ENCODE measurements at places on chromosomes 1 and 21.

DNA sequence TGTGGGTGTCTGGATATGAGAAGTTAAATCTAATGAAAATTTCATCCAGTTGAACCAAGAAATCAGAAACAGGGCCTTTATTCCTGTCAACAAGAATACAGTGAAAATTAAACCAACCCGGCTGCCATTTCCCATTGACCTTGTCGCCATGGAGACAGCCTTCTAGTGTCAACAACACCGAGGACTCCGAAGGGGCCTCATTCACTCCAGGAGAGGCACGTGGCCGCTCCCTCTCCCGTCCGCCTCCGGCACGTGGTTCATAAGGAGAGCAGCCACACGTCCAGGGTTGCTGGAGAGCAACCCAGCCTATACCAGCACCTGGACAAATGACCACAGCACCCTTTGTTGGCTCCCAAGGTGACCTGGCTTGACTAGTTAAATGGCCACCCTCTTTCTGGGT lies 120.3 kb upstream of the VAMP3 start:
- DNase-seq: no peak

GRCh38 chr1:180793451-180793850 lies 119.2 kb upstream of the KIAA1614 start:
- DNase-seq: no peak

GRCh38 chr1:44348061-44348485 lies 7.0 kb downstream of the ERI3 start:
- no peak for DNase-seq

GRCh38 chr1:58214674-58215073 lies 331.9 kb downstream of the OMA1 start:
- no peak for DNase-seq

GRCh38 chr1:216310776-216311175 lies 112.5 kb downstream of the USH2A start:
- no peak for DNase-seq

- no peak for DNase-seq
Measured at GRCh38 chr1:204084247-204084772, 11.4 kb downstream of the SOX13 start.

GRCh38 chr1:184861755-184862336 lies 107.2 kb upstream of the EDEM3 start:
- no peak for DNase-seq

DNA sequence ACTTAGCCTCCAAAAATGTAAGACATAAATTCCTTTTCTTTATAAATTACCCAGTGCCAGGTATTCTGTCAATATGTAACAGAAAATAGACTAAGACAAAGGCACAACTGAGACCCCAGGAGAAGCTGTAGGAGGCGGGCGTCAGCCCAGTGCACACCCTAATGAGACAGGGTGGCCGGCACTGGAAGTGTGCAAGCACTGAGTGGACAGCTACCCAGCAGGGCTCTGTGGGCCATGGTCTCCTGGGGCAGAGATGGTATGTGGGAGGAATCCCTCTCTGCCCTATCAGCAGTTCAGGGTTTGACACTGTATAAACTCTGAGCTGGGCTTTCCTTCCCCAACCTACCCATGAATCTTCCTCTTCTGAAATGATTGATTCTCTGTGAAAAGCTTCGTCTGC lies 139.5 kb downstream of the GLIS1 start:
- no peak for DNase-seq

DNA sequence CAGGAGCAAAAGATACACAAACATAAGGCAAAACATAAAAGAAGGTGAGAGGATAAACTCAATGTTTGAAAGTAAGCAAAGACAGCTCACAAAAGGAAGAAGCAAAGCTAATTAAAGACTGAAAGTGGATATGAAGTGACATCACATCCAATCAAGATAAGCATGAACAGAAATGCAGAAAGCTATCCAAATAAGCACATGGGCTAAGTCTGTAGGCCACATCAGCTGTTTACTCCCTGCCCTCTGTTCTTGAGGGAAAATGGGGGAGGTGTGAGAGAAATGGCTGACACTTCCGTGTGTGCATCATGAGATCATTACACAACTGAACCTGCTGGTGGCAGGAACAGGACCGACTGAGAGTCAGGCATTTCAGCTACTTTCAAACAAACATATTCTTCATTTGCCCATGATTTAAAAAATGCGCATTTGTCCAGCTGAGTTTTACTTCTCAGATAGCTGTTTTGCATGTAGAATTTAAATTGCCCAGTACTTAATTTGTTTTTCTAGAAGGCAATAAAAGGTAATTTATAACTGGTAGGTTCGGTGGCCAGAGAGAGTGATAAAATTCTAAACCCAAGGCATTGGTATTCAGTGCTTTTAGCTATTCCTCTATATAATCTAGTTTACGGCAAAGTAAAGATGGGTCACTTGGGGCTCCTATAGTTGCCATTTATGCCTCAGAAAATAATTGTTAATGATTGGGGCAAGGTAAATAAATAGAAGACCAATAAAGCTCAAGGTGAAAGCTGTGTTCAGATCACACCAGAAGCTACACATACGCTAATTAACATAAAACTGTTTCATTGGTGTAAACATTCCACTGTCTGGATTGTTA lies 27.2 kb upstream of the MAN1A2 start:
- DNase-seq: no peak

DNA sequence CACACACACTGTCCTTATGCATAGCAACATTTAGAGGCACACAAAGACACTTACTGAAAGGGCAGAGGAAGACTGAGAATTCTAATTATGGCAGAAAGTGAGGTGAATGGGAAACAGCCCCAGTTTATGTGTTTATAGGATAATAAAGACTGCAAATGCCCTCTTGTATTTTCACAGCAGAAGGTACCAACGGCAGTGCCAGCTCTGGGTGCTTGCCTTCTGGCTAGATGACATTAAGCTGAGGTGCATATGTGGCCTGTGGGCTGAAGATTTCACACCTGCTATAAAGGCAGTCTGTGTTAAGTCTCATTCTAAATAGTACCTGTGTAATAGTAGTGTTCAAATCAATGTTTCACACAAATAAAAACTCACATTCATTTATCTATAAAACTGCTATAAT lies 347.2 kb upstream of the ZRANB2 start:
- no peak for DNase-seq

- peak; percentile 46 for DNase-seq
Measured at GRCh38 chr1:11059968-11060830, at the start of gene SRM. SRM (minus strand) TSS chr1:11060018; CDS start chr1:11059943, 75 bp downstream.

DNA sequence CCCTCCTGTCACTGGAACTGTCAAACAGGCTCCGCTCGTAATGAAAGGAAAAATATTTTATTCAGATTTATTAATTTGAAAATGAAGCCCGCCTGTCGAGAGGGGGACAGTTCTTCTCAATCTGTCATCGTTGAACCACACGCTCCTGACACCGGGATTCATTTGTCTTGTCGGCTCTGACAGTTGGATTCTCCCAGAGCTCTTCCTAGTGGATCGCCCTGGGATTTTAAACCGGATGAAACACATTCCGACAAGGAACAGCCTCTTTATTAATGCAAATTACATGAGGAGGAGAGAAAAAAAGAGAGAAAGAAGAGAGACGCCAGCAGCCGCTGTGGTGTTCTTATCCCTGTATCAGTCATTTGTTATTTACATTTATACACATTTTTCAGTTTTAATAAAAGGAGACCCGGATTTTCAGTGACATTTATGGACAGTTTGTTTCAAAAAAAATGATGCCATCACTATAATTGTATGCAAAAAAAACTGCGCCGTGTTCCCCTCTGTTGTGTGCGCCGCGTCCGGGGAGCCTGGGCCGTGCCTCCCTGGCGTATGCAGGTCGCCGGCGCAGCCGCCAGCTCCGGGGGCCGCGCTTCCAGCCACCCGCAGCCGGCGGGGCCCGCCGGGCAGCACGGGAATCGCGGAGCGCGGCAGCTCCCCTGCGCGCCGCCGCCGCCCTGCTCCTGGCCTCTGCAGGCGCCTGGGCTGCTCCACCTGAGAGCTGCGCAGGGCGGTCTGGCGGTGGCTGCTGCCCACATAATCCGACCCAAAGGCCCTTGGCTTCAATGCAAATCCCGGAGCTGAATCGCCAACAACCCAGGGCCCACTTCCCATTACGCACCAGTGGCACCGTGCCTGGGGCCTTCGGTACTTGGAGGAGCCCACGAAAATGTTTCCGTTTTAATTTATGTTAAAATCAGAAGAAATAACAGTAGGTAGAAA lies 237.9 kb upstream of the PBX1 start:
- no peak for DNase-seq

GRCh38 chr1:187788718-187789117 lies 960.0 kb downstream of the PLA2G4A start:
- DNase-seq: no peak

GRCh38 chr21:42063191-42063570 lies 7.9 kb upstream of the UMODL1 start:
- DNase-seq: no peak

DNA sequence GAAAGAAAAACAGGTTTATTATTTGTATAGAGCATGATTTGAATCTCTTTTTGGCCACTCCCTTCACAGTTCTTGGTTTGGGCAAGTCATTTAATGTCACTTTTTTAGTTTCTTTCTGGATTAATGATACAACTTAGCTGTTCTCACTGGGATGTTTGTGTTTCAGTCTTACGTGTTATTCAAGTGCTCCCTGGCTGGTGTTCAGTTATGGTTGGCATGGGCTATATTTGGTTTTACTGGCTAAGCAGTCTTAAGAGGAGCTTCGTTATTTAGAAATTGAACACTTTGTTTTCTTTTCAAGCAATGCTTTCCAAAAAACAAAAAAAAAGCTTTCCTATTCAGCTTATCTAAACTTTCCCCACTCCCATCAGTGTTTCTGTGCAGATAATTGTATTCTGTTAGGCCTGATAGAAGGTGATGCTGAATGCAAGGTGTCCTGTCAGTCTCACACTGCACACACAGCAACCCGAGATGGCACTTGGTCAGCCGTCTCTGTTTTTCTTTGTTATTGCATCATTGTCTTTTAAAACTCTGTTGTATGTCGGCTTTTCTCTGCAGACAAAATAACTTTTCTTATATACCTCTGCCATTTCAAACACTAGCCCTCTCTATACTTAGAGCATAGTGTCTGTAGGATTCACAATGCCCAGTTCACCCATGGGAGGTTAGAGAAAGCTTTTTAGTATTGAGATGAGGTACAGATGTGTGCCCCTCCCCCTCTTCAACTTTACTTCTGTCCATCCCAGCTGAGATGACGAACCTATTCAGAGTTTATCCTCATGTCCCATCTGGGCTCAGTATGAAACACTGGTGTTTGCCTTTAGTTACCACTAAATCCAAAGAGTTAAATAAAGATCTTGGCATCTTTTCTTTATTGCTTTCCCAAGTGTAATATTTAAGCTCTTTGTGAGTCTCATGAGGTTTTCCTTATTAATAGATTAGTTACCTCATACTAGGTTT lies 80.2 kb downstream of the VPS13D start:
- DNase-seq: no peak

DNA sequence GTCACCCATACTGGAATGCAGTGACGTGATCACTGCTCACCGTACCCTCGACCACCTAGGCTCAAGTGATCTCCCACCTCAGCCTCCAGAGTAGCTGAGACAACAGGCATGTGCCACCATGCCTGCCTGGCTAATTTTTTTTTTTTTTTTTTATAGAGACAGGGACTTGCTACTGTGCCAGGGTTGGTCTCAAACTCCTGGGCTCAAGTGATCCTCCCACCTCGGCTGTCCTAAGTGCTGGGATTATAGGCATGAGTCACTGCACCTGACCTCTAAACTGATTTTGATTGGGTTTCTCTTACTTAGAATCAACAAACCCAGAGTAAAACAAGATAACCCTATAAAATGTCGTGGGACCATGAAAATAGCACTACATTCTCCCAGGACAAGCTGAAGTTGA lies 112.0 kb downstream of the UBE2U start:
- no peak for DNase-seq

DNA sequence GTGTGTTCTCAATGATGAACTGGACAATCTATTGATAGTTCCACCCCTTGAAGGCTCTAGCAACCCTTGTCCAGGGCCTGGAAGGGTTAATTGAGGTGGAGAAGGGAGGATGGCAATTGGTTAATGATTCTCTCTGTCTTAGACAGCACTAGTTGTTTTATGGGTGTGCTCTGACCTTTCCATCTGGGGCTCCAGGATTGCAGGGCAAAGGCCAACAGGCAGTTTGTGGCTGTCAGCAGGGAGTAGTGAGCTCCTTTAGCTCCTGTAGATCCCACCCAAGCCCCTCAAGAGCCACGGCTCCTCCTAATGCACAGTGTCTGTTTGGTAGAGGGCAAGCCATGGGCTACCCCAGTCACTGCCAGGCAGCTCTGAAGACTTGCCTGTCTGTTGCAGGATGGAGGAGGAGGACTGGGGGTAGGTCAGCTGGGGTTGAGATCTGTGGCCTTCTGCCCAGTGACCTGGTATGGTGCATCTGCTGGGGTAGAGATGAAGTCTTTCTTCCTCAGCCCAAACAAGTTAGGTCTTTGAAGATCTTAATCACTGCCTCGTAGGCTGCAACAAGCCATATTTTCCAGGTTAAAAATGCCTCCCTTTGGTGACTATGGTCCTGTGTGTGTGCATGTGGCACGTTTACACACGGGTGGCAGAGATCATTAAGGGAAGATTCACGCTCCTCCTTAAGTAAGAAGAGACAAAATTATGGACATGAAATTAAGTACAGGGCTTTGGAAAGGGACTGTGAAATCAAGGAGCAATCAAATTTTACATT lies 7.7 kb downstream of the MROH7 start:
- DNase-seq: no peak

DNA sequence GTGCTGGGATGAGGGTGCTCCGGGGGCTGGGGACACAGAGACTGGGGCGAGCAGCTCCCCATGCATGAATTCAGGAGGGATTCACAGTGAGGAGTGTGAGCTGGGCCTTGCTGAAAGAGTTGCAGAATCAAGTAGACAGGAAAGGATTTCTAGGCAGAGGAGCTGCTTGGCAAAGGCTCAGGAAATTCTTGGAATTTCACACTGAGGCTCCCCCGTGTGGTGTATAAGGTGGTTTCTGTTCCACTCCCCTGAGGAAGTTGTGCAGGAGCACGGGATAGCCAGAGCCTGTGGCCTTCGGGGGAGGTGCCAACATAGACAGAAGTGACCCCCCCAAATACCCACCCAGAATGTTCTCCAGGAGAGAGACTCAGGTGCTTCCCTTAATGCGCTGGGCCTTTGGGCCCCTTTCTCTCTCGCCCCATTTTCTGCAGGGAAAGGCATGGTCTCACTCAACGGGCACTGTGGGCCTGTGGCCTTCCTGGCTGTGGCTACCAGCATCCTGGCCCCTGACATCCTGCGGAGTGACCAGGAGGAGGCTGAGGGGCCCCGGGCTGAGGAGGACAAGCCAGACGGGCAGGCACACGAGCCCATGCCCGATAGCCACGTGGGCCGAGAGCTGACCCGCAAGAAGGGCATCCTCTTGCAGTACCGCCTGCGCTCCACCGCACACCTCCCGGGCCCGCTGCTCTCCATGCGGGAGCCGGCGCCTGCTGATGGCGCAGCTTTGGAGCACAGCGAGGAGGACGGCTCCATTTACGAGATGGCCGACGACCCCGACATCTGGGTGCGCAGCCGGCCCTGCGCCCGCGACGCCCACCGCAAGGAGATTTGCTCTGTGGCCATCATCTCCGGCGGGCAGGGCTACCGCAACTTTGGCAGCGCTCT lies 58.5 kb upstream of the ACTL8 start:
- no peak for DNase-seq

DNA sequence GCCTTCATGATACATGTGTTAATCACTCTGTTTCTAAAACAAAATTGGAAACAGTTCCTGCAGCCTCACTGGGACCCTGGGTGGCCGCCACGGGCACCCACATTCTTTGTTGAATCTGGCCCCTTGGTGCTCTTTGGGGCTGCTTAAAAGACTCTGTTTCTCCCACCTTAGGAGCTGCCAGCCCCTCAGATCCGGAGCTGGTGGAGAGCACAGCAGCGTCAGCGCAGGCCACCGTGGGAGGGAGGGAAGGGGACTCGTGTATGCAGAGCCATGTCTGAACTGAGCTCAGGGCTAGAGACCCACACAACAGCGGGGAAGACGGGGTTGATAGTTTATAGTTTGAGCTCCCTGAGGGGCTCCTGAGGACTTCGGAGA lies 121.2 kb downstream of the CNIH3 start:
- no peak for DNase-seq

- DNase-seq: no peak
Measured at GRCh38 chr1:168348146-168348709, 67.6 kb downstream of the TBX19 start.

All from activated CD8-positive, alpha-beta memory T cell treated with anti-CD3 and anti-CD28 coated beads for 1 hour (primary cell).